HuH-7.5 (cell line): ENCODE measurements at places on chromosomes 5 and 9.
A peak's percentile ranks its signal among the peaks of the same experiment; 100 is the strongest.

DNA sequence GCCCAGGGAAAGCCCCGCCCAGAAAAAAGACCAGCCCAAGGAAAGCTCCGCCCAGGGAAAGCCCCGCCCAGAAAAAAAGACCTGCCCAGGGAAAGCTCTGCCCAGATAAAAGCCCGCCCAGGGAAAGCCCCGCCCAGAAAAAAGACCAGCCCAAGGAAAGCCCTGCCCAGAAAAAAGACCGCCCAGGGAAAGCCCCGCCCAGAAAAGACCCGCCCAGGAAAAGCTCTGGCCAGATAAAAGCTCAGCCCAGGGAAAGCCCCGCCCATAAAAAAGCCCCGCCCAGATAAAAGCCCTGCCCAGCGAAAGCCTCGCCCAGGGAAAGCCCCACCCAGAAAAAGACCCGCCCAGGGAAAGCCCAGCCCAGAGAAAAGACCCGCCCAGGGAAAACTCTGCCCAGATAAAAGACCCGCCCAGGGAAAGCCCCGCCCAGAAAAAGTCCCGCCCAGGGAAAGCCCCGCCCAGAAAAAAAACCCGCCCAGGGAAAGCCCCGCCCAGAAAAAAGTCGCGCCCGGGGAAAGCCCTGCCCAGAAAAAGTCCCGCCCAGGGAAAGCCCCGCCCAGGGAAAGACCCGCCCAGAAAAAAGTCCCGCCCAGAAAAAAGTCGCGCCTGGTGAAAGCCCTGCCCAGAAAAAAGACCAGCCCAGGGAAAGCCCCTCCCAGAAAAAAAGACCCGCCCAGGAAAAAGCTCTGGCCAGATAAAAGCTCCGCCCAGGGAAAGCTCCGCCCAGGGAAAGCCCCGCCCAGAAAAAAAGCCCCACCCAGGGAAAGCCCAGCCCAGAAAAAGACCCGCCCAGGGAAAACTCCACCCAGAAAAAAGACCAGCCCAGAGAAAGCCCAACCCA lies 11.9 kb downstream of the GRIN1 start:
- DNase-seq, result peak; percentile 85

DNA sequence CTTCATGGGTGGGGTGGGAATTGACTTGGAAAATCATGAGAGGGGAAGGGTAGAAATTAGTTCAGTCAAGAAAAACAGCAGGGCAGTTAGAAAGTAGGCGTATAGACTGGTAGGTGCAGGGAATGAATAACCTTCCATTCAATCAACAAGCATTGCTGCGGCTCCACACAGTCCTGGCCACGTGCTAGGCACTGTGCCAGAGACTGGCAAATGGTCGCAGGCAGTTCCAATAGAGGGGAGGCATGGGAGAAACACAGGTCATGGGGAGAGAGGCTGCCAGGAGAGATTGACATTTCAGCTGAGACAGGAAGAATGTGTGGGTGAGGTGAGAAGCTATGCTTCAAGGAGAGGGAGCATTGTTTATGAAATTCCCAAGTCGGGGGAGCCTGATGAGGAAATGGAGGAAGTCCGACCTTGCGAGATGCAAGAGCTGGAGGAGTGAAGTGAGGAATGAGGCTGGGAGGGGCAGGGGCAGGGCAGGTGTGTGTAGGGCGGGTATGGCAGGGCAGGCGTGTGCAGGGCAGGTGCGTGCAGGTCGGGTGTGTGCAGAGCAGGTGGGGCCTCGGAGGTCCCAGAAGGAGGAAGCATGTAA lies 54.4 kb upstream of the PPARGC1B start:
- no peak for DNase-seq

DNA sequence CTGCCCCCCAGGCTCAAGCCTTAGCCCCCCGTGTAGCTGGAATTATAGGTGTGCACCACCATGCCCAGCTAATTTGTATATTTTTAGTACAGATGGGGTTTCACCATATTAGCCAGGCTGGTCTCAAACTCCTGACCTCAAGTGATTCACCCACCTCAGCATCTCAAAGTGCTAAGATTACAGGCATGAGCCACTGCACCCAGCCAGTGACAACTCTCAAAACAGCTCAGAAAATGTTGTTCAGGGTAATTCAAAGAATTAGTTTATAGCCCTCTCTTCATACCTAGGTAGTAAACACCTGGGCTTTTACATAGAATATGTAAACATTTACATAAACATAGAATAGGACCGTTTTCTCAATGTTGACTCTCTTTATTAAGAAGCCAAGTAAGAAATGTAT lies 168.7 kb downstream of the ENC1 start:
- DNase-seq, result no peak

GRCh38 chr5:43000111-43000840 lies 39.8 kb downstream of the ANXA2R start:
- DNase-seq, result no peak

- DNase-seq, result peak; percentile 55
Observed at GRCh38 chr9:105656131-105656921, 5.9 kb upstream of the TAL2 start.

GRCh38 chr5:171055875-171056454 lies 194.1 kb downstream of the RANBP17 start:
- DNase-seq, result no peak

GRCh38 chr5:167247816-167248215 lies 1043.6 kb upstream of the WWC1 start:
- no peak for DNase-seq

DNA sequence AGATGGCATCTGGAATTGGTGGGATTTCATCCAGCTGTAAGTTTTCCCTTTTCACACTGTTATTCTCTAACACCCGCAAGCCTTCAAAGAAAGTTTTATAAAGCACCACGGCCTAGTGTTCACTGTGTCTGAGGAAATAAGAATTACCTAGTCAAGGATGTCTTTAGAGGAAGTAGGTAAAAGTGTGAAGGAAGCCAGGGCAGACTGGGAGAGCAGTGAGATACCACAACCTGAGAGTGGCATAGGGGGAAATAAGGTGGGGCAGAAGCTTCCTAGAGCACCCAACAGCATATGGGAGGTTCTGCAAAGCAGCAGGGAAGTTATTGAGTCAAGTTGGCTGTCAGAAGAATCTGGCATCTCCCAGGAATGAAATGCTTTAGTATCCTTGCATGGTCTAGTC lies 241.2 kb downstream of the CETN3 start:
- no peak for DNase-seq

DNA sequence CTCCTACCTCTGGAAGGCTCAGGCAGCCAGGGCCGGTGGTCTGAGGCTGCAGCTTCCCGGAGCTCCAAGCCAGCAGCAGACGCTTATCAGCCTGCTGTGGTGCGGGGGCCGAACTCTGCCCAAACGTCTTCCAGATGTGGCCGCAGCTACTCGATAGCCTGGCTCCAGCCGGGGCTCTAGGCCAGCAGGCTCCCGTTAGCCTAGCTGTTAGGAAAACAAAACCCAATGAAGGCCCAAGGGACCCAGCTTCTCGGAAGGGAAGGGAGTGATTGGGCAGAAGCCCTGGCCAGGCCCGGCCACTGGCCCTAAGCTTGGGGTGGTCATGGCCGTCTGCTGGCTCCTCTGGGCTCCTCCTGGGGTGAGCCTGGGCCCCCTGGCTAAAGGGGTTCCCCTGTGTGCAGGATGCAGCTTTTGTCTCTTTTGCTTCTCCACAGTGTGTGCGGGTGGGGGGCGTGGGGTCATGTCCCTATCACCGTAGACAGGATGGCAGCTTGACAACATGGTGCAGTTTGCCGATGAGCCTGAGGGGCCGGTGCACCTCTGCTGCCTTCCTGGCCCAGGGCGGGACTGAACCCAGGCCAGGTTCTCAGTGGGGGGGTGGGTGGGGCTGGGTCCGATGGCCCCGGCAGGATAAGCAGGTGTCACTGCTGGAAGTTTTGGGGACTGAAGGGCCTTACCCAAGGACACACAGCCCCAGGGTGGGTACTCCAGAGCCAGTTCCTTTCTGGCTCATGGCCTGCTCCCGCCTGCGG lies 18.7 kb downstream of the MYMK start:
- no peak for DNase-seq

DNA sequence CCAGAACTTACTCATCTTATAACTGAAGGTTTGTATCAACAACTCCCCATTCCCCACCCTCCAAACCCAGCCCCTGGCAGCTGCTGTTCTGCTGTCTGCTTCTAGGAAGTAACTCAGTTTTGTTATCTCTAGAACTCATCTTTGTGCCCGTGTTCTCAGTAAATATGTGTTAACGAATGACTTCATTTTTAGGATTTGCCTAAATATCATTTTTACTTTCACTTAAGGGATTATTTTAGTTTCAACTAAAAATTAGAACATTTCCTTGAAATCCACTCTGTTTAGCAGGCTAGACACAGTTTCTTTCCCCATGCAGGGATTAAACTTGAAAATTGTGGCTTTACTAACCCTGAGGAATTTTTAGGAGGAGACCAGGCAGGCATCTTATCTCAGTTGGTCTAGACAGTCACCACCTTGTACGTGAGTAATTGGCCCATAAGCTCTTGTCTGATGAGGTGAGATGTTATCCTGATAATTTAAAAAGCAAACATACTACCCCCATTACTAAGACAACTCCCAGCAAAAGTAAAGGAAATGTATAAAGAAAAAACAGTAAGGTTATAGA lies 68.2 kb upstream of the TNFAIP8 start:
- DNase-seq, result no peak

GRCh38 chr5:1247811-1248210 lies 22.6 kb downstream of the SLC6A18 start:
- DNase-seq, result no peak

GRCh38 chr9:134496413-134497282 lies 145.0 kb upstream of the COL5A1 start:
- no peak for DNase-seq

DNA sequence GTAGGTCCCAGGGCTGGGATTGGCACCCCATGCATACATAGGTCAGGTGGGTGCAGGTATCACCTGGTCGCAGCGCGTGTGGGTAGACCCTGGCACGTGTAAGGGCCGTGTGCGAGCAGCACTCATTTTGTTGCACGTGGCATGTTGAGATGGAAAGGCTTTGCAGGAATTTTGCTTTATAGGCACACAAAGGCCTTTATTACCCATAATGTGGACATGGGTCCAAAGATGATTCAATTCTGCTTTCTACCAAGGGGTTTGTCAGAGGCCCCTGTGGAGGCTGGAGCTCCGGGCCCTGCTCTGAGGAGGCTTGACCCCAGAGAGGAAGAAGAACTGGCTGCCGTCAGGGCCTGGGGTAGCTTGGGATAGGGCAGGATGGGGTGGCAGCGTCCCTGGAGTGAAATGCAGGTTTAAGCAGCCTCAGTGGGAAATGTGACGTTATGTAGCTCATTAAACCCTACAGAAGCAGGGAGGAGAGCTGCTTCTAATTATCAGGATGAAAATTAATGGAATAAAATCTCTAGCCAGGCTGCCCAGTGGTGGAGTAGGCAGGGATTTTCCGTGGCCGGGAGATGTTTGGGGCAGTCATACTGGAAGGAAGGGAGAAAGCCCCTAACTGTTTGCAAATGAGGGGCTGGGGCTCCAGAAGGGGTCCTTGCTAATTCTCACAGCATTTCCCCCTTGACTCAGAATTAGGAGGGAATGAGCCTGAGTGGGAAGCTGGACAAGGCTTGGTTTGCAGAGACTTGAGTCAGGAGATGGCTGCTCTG lies 103.3 kb upstream of the PITX1 start:
- no peak for DNase-seq

- no peak for DNase-seq
Observed at GRCh38 chr5:17400724-17401469, 97.1 kb upstream of the TAF11L2 start.

DNA sequence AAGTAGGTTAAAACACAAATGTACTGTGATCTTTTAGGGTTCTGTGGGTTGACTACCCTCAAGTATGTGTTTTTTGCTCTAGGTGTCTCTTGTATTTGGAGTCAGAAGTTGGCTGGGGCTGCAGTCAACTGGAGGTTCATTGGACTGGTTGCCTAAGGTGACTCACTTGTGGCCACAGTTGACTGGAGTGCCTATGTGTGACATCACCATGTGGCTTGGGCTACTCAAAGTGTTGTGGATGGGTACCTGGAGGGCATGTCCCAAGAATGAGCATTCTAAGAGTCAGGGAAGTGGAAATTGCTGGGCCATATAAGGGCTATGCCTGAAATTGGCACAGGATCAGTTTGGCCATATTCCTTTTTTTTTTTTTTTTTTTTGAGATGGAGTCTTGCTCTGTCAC lies 27.4 kb downstream of the SNX30 start:
- no peak for DNase-seq

DNA sequence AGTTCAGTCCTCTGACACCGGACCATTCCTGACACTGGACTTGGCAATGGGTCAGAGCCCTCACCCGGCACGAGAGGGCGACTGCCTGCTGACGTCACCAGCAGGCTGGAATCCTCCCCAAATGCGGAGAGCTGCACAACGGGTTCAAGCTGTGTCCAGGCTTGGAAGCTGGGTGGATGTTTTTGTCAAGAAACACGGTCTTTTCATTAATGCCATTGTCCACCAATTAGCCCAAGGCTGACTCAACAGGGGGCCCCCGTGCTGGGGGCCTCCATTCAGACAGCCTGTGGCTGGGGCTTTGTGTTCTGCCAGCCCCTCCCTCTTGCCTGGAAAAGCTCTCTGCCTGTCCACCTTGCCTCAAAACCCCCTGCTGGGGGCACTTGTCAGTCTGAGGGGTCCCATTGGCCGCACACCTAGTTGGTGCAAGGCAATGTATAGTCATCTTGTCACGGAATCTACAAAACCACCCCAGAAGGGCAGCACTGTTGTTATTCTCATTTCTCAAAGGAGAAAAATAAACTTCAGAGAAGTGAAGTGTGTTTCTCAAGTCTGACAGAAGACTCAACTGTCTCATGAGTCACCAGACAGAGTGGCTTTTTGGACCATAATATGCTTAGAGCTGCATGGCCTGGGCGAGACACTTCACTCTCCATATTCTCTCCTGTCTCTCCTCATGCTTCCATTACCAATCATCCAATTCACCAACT lies 24.6 kb downstream of the NDUFA8 start:
- no peak for DNase-seq

- no peak for DNase-seq
Observed at GRCh38 chr5:170345971-170346370, 43.2 kb downstream of the KCNMB1 start.

GRCh38 chr5:157817387-157817702 lies 41.6 kb downstream of the CLINT1 start:
- DNase-seq, result no peak

DNA sequence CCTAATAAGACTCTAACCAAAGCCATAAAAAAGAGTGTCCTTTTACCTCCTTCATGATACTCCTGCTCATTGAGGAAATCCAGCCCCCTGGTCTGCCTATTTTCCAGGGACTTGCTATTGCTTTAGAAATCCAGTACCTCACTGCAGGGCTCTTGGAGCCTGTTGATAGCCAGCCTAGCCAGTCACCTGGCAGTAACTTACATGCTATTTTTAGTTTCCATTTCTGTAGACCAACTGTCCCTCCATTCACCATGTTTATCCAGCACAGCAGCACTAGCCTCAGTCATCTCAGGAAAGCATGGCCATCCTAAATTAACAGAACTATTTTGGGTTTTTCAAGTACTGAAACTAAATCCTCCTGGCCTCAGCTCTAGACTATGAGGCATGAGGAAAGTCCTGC lies 91.5 kb upstream of the PHF24 start:
- no peak for DNase-seq

GRCh38 chr5:60633341-60633740 lies 66.6 kb downstream of the DEPDC1B start:
- DNase-seq, result no peak
